ENCODE measurements at places on chromosomes 3 and 15.

- DNase-seq = no peak
Measured at GRCh38 chr3:71409352-71409751, 174.2 kb downstream of the FOXP1 start.

- no peak for DNase-seq
Measured at GRCh38 chr3:18370672-18371071, 54.5 kb downstream of the SATB1 start.

DNA sequence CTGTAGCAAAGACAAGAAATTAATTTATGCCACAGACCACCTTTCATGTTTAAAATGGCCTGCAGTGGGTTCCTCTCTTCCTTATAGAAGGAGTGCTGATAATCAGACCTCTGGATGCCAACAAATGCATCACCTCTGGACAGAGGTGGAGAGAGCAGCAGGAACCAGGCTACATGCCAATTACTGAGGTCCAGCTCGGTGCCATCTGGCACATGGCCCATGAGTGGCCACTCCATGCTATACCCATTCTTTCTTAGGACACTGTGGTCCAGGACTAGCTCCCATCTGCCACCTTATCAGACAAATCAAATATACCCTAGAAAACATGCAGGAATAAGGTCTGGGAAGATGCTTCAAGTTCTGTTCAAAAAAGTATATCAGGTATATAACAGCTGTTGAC is 60.7 kb downstream of the TBC1D2B start:
- no peak for DNase-seq

DNA sequence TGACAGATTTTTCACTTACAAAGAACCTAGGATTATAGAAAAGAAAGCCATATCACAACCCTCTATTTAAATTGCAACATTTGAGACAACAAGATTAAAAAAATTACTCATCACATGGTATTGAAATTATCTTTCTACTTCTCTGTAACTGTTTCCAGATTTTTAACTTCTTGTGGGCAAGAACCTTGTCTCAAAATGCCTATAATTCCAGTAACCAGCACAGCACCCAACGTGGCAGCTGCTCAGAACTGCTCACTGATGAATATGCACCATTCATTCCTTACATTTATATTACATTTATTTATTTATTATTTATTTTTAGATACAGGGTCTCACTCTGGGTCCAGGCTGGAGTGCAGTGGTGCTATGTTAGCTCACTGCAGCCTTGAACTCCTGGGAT is 216.1 kb downstream of the THRB start:
- no peak for DNase-seq

DNA sequence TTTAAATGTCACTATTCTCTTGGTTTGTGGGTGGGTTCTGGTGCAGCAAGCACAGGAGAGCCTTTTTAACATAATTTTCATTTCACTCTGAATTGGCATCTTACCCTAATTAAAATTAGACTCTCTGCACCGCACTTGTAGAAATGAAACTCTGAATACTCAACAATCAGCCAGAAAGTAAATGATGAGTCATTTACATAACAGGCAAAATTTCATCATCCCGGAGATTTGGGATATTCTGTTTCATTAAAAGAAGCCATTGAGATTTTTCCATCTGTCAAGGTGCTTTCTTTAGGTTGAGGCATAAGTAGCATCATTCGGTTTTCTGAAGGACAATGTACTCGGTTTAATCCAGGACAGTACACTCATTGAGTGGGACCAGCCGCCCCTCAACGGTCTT is 111.0 kb downstream of the RFTN1 start:
- no peak for DNase-seq

DNA sequence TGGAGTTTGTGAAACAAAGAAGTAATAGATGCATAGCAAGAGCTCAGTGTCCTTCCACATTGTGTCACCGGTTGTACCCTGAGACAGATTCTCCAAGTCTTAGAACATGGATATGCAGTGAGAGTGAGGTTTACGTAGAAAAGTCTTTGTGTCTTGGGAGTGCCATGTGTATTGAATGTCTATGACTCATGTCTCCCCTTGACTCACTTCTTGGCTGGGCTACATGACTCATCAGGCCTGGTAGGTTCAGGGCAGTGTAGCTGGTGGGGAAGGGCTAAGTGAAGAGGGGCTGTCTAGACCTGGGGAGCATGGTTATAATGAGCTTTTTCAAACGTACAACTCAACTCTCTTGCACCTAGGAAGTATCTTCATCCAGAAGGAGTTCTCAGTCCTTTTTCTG is 167.4 kb downstream of the GAP43 start:
- no peak for DNase-seq

GRCh38 chr3:10377148-10377725 is 56.3 kb upstream of the SEC13 start:
- DNase-seq = no peak
